Fibroblast of mammary gland (primary cell): ENCODE measurements at places on chromosomes 2 and 18.

GRCh38 chr2:233766416-233766815 lies 6.3 kb downstream of the UGT1A1 start:
- no peak for DNase-seq

DNA sequence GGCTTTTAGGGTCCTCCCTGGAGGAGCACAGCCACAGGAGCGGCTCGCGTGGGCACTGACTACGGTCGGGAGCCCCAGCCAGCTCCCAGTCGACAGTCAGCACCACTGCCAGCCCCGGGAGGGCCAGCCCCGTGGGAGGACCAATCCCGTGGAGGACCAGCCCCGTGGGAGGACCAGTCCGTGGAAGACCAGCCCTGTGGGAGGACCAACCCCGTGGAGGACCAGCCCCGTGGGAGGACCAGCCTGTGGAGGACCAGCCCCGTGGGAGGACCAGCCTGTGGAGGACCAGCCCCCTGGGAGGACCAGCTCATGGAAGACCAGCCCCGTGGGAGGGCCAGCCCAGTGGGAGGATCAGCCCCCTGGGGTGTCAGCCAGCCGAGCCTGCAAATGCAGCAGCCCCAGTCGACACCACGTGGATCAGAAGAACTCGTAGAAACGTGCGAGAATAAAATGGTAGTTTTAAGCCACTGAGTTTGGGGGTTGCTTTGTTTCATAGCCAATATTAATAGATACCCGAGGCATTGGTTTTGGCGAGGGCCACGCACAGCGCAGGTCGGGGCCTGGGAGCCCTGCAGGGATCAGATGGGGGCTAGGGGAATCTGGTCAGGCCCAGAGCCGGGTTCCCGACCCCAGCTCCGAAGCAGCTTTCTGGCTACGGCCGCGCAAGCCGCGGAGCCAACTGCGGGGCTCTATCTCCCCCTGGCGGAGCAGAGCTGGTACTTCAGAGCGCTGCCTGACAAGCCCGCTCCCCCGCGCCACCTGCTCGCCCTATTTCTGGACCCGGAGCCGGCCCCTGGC lies 73.0 kb downstream of the TEX51 start:
- peak; percentile 52 for DNase-seq

DNA sequence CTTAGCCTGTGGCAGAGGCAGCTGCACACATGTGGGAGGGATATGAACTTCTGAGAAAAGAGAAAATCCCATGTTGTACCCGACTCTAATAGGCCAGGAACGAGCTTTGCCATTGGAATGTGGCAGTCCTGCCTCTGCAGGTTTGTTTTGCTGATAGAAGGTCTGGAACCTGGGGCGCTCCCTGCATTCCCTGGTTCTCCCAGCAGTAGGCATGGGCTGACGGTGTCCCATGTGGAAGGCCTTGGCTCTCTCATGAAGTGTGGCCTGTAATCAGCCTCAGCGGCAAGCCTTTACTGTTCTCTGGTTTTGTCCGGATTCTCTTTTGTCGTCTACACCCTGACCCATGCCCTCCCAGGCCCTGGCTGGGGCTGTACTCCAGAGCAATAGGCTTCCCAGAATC lies 72.3 kb downstream of the KIF5C start:
- DNase-seq = no peak

DNA sequence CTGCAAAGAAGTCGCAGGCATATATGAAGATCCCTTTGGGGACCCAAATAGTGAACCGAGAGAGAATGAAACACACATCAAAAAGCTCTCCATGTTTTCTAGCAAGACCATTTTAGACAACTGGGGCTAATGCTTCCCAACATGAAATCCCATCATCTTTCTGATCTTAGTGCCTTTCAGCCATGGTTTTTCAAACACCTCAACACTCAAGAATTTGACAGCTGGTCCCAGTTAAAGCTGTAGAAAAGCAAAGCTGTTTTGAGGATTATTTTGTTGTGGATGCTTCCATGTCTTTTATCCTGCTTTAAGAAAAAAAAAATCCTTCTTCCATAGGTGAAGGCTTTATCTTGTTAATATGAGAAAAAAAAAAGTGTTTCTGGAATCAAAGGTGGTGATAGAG lies 259.1 kb downstream of the STK39 start:
- DNase-seq = no peak

DNA sequence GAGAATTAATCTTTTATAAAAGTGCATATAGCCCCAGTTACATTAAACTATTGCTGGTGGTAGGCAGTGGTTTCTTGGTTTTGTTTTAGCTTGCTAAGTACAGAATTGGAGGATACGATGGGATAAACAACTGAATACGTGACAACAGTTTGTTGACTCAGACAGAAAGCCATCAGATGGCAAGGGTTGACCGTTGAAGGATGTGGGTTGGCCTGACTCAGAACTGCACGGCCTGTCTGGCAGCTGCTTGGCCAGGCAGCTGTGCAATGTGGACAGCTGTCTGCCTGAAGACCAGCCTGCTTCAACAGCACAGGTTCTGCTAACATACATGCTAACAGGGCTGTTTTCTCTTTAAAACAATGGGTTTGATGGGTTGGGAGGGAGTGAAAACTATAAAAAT lies 46.6 kb downstream of the PRKRA start:
- peak; percentile 90 for DNase-seq

- no peak for DNase-seq
Measured at GRCh38 chr2:201643216-201643890, at the start of gene TMEM237. Gene TMEM237 (minus strand): TSS chr2:201643503. CDS start chr2:201643400, 103 bp downstream.

DNA sequence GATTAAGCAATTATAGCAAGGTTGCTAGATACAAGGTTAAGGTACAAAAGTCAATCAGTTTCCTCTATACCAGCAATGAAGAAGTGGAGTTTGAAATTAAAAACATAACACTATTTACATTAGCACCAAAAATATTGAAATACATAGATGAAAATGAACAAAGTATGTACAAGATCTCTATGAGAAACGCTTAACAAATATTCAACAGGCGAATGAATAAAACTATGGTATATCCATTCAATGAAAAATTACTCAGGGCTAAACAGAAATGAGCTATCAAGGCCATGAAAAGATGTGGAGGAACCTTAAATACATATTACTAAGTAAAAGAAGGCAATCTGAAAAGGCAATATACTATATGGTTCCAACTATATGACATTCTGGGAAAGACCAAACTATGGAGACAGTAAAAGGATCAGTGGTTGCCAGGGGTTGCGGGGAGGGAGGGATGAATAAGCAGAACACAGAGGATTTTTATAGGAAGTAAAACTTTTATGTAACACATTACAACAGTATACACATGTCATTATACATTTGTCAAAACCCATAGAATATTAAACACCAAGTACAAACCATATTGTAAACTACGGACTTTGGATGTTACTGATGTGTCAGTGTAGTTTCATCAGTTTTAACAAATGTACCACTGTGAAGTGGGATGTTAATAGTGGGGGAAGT lies 62.1 kb downstream of the RMDN2 start:
- no peak for DNase-seq

DNA sequence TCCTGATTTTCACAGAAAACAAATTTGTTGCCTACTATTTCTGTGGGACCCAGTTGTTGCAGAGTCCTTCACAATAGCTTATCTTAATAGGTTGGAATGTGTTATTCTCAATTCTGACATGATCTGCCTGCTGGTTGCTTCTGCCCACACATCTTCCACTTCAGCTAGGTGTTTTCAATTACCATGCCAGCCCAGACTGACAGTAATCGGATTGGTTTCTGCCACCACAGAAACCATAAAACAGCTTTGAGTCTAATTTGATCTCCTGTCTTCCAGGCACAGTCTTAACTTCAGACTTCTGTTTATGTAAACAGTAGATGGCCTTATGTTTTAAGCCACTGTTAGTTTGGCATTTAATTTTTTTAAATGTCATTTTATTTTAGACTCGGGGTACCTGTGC lies 248.2 kb upstream of the RBMS1 start:
- no peak for DNase-seq

DNA sequence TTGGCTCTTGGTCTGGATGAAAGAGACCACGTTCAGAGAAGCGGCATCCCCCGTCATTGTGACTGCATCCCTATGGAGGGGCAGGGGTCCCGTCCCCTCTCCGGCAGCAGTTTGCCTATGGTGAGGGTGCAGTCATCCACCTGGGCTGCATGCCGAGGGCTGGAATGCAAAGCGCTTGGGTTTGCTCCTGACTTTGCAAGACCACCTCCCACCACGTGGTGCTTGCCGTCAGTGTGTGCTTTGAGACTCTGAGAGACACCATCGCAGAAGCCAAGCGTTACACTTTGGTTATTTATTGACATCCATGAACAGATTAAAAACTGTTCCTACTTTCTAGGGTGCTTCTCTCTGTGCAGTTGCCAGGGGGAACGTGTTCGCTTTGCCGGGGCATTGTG lies 59.5 kb downstream of the SH3RF3 start:
- no peak for DNase-seq

- no peak for DNase-seq
Measured at GRCh38 chr18:48934415-48934722, 16.4 kb downstream of the SMAD7 start.

- no peak for DNase-seq
Measured at GRCh38 chr2:176531608-176532007, 262.4 kb downstream of the MTX2 start.

DNA sequence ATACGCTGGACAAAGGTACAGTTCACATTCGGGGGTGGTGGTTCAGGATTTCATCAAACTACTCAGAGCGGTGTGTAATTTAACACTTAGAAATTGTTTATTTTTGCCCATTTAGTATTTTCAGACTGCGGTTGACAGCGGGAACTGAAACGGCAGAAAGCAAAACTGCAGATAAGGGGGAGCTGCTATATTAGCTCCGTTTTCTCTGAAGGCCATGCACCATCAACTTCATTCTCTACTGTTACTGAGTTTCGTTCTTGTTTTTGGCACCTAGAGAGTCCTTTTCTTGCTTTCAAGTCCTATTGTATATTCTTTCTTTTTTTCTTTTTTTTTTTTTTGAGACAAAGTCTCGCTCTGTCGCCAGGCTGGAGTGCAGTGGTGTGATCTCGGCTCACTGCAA lies 121.5 kb upstream of the SP3 start:
- no peak for DNase-seq

- DNase-seq = peak; percentile 53
Measured at GRCh38 chr2:43224131-43224570, 2.3 kb downstream of the ZFP36L2 start.

DNA sequence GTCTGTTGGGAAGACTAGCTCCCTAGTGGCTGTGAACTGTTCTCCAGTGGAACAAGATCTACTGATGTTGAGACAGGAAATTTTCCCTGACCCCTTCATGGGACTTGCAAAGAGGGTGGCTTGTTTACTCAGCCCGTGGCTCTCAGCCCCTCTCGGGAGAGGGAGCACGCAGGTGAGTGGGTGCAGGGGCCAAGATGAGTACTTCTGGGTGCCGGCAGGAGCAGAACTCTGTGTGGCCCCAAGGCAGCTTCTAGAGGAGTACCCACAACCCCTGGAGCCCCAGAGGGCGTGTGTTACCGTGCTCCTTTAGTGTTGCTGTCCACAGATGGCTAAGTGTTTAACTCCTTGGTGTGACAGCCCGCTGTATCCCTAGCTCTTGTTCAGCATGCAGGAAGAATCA lies 68.2 kb upstream of the CNGA3 start:
- no peak for DNase-seq

DNA sequence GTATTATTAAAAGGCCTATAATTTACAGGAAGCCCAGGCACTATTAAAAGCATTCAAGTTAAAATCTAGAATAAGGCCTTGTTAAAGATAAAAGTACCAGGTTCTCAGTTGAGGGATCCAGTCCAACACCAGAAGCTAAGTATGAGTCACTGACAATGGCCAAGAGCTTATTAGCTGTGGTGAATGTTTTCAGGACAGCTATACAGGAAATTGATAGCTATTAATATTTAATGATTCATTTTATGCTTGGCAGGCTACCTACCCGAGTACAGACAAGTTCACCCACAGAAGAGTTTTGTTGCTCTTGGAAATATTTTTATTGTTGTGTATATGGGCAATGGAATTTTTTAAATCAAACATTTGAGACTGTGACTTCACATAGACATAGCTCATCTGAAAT lies 729.6 kb upstream of the ZNF804A start:
- peak; percentile 77 for DNase-seq

GRCh38 chr2:100397118-100397860 lies 20.2 kb downstream of the CHST10 start:
- DNase-seq = peak; percentile 43

DNA sequence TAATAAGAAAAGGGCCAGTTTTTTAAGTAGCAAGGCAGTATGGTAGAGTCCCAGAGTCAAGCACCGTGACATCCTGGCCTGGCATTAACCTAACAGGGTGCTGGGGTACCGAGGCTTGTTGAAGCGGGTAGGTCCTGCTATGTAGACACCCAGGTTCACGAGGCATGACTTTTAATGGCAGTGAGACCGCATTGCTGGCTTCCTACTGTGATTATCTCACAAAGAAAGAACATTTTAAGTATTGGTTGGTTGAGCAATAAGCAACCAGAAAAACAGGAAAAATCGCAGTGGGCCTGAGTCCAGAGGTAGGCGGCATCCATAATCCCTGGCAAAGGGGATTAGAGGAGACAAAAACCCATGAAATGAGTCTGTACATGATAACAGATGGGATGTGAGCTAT lies 927.9 kb upstream of the ACVR2A start:
- no peak for DNase-seq

- no peak for DNase-seq
Measured at GRCh38 chr2:144443837-144444817, 75.8 kb downstream of the ZEB2 start.

DNA sequence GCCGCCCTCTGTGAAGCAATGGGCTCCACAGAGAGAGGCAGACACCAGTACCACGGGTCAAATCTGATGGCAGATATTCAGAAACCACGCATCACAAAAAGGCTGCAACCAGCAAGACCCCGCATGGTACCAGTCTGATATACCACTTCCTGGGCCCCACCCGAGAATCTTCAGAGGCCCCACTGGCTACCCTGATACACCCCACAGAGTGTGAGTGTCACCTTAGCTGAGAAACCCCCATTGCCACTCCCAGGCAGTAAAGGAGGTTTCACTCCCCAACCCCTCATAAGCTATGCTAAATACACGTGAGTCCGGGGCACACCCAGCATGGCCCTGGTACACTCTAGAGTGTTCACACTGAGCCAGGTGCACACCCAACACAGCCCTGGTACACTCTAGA lies 160.0 kb downstream of the EIPR1 start:
- DNase-seq = no peak

DNA sequence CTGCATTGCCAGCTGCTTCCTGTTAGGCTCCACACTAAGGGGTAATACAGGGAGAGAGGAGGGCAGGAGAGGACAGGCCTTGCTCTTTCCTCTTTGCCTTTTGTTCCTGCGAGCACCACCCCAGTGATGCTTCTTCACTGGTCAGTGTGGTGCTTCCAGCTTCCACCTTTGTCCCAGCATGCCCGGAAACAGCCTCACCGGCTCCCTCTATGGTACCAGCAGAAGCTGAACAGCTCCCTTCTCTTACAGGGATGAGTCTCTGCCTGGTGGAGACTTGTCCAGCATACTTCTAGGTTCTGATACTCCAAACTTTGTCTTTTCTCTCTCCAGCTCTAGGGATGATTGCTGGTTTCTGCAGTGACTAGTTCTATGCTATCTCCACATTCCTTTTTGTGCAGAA lies 413.3 kb downstream of the TSN start:
- DNase-seq = no peak

DNA sequence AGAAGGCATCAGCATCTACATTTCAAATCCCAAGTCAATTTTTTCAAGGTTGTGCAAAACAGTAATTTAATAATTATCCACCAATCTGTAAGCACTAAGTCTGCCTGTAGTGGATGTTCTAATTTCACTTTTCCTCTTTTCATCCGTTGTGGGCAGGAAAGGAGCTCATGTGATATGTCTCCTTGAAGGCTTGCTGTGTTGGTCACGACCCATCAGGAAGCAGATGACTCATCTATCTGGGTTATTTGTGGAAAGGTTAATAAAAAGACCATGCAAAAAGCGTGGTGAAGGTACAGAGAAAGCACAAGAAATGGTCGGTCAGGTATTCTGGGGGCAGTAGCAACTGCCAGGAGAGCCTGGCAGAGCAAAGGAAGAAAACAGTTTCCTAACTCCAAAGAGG lies 476.7 kb upstream of the RAB6C start:
- no peak for DNase-seq
